Ovary (tissue), 10 donors: ENCODE measurements at places on chromosomes 1 and 21.

- no peak for DNase-seq
Observed at GRCh38 chr1:56073614-56074006, 505.8 kb downstream of the PLPP3 start.

GRCh38 chr1:81801651-81802456, 1.1 kb downstream of the ADGRL2 start:
- DNase-seq: peak; percentile 47

- DNase-seq: no peak
Observed at GRCh38 chr1:176566004-176566975, 103.3 kb downstream of the PAPPA2 start.

DNA sequence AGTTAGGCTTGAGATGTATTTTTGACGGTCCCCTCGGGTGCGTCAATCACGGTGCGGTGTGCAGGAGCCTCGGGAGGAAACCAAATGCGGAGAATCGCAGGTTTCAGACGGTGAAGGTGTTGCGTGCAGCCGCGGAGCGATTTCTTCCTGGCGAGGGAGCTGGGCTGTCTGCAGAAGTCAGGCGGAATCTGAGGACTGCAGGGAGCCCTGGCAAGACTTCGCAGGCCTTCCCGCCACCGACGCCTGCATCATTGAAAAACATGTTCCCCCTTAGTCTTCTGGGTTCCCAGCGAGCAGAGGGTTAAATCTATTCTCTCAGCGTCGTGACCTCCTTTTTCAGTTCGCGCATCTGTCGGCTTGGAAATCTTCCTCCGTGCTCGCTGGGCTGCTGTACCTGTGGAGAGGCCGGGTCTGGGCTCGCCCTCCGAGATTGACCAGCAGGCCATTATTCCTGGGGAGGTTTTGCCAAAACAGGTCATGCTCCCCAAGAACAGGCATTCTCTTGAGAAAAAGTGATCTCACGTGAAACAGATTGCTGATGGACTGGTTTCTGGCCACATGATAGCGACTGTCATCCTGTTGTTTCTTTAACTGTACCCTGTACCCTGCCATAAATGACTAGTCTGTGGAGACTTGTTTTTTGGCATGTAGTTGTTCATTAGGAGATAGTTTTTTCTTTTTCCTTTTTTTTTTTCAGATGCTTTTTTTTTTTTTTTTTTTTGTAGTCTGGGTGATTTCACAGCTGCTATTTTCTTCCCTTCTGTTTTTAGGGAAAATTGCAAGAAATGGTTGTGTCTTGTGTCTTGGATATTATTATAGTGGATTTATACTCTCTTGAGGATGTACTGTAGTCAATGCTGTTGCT, 894 bp downstream of the EPB41 start:
- peak; percentile 33 for DNase-seq

GRCh38 chr21:45836268-45836655, 145.3 kb upstream of the COL6A1 start:
- no peak for DNase-seq

GRCh38 chr1:76862447-76862846, 4.8 kb upstream of the ST6GALNAC5 start:
- no peak for DNase-seq

GRCh38 chr1:9319789-9320519, 27.3 kb downstream of the SPSB1 start:
- no peak for DNase-seq

- DNase-seq: no peak
Observed at GRCh38 chr1:23088027-23088426, 68.8 kb downstream of the KDM1A start.

GRCh38 chr1:192669174-192669573, 33.2 kb downstream of the RGS13 start:
- no peak for DNase-seq

GRCh38 chr21:29208682-29209059, 78.2 kb downstream of the MAP3K7CL start:
- DNase-seq: no peak

- DNase-seq: no peak
Observed at GRCh38 chr1:166939741-166940375, 35.5 kb downstream of the ILDR2 start.

DNA sequence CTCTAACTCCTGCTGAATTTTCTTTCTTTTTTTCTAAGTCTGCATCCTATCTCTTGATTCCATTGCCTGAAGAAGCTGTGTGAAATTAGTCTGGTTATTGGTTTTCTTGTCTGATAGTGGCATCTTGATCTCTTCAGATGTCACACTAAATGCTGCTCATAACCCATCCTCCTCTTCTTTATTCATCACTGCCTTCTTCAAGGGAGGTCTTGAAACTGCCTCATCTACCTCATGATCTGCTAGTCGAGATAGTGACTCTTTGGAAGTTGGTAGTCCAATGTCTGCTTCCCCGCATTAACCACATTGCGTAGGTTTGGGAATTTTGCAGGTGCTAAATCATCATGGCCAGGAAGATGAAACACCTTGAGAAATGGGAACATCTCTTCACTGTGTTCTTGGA, 15.7 kb downstream of the DYRK3 start:
- no peak for DNase-seq

GRCh38 chr1:161068306-161069234, 1.1 kb downstream of the ARHGAP30 start:
- no peak for DNase-seq

GRCh38 chr1:33257772-33258712, 1.8 kb downstream of the ZNF362 start:
- no peak for DNase-seq
